ENCODE measurements at places on chromosomes 7 and 10.

DNA sequence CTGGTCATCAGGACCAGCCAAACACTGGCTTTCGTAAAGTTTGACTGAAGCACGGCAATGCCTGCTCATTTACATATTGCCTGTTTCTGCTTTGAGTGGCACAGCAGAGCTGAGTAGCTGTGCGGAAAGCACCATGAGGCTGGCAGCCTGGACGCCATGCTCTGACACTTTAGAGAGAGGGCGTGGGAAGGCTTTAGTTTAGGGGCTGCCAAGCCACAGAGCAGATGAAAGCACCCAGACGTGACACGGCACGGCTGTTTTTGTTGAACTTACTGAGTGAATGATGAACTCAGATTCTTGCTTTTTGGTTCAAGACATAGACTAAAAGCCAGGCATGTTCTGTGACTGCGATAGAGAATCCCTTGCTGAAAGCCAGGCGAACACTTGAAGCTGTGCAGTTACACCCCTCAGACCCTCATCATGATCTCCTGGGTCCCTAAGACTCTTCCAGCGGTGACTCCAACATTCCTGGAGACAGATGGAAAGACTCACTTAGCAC, 182.1 kb downstream of the ZMYND11 start:
- no peaks in the 10 kb centered on the region for H3K4me1 ChIP-seq
- H3K36me3 ChIP-seq = no peaks in the 10 kb centered on the region
- no peaks in the 10 kb centered on the region for H3K27me3 ChIP-seq
- H3K4me3 ChIP-seq = no peak overlapping the region

GRCh38 chr7:132980402-132980801, 101.5 kb downstream of the CHCHD3 start:
- H3K4me1 ChIP-seq = no peaks in the 10 kb centered on the region
- no peaks in the 10 kb centered on the region for H3K27me3 ChIP-seq
- no peak overlapping the region for H3K4me3 ChIP-seq
- H3K36me3 ChIP-seq = no peaks in the 10 kb centered on the region
- DNase-seq = no peak

GRCh38 chr10:118003126-118003525, 43.6 kb downstream of the RAB11FIP2 start:
- H3K4me1 ChIP-seq = no peaks in the 10 kb centered on the region
- no peaks in the 10 kb centered on the region for H3K27me3 ChIP-seq
- H3K4me3 ChIP-seq = no peak overlapping the region
- H3K36me3 ChIP-seq = no peaks in the 10 kb centered on the region

GRCh38 chr7:1249731-1250130, 17.1 kb downstream of the UNCX start:
- peaks cover 27% of the 10 kb centered on the region for H3K27me3 ChIP-seq
- peaks cover 8% of the 10 kb centered on the region for H3K4me1 ChIP-seq
- no peak overlapping the region for H3K4me3 ChIP-seq

- H3K4me3 ChIP-seq = no peak overlapping the region
- DNase-seq = peak; percentile 73
- no peaks in the 10 kb centered on the region for H3K27me3 ChIP-seq
- peak overlapping the region; percentile 83 for H3K27ac ChIP-seq
- H3K36me3 ChIP-seq = no peaks in the 10 kb centered on the region
These were observed 3.0 kb downstream of the AFAP1L2 start for GRCh38 chr10:114401195-114401791.

DNA sequence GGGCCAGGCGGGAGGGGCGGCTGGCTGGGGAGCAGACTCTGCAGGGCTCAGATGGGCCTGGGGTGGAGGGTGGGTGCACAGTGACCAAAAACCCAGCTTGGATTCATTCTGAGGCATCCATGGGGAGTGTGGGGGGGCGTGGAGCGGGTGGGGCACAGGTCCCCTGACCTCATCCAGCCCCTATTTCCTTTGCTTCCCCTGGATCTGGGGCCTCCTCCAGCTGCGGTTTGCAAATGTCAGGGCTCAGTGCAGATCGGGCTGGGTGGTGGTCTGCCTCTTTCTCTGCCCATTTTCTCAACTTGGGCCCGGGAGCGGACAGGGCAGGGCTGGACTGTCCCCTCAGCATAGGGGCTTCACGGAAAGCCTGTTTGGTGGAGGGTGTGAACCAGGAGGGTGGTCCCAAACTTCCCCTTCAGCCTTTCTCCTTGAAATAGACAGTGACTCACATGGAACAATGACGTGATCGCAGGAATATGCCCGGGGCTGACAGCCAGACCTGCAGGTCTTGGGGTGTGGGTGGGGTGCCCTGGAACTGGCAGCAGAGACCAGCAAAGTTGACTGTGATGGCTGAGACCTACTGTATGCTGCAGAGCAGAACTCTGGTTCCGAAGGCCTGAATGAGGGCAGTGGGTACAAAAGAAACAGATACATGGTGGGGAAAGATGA, 72.9 kb upstream of the PODXL start:
- DNase-seq = no peak
- H3K4me1 ChIP-seq = no peaks in the 10 kb centered on the region
- H3K27me3 ChIP-seq = no peaks in the 10 kb centered on the region
- H3K27ac ChIP-seq = no peak overlapping the region
- H3K36me3 ChIP-seq = no peaks in the 10 kb centered on the region

DNA sequence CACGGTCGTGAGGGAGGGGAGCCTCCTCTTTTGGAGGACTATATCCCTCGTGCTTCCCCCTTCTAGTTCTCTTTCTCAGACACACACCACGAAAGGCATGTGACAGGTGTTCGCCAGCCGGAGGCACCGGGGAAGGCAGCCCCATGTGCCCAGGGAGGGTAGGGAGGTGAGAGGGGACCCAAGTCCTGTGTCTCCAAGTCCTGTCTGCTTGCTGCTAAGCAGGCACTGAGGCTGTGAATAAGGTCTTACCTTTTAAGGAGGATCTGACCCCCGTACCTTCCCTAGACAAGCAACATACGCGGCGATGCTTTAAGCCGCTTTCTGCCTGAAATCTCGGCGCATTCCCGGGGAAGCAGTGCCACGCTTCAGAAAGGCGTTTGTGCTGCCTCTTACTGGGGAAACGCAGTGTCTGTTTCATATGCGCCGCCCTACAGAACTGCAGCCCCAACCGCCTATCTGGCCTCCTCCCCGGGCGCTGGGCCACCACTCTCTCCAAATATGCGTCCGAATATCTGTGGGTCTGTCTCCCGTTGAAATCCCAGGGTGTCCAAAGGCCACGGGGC, 770 bp downstream of the PLXNA4 start:
- H3K4me3 ChIP-seq = peak overlapping the region; percentile 77
- H3K36me3 ChIP-seq = no peaks in the 10 kb centered on the region
- no peak for DNase-seq
- no peaks in the 10 kb centered on the region for H3K4me1 ChIP-seq
- H3K27ac ChIP-seq = no peak overlapping the region
- peaks cover 55% of the 10 kb centered on the region for H3K27me3 ChIP-seq

DNA sequence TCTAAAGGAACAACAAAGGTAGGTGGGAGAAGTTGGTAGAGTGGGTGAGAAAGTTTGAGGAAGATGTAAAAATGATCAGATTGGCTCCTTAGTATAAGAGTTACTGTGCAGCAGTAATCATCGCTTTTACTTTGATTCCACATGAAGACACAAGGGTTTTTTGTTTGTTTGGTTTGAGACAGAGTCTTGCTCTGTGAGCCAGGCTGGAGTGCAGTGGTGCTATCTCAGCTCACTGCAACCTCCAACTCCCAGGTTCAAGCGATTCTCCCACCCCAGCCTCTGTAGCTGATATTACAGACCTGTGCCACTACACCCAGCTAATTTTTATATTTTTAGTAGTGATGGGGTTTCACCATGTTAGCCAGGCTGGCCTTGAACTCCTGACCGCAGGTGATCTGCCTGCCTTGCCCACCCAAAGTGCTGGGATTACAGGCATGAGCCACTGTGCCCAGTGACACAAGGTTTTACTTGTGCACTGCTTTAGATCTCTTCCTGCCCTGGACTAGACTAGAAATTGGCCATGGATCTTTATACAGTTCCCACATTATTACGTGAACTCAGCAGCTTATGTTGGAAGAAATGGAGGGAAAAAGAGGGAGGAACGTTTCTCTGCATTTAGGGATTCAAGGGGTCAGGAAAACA, 10.7 kb downstream of the LUC7L2 start:
- no peaks in the 10 kb centered on the region for H3K27me3 ChIP-seq
- no peak overlapping the region for H3K27ac ChIP-seq
- DNase-seq = no peak
- no peaks in the 10 kb centered on the region for H3K36me3 ChIP-seq

- H3K4me1 ChIP-seq = no peaks in the 10 kb centered on the region
- H3K4me3 ChIP-seq = no peak overlapping the region
These were observed 228.7 kb downstream of the BAMBI start for GRCh38 chr10:28906011-28906411.

DNA sequence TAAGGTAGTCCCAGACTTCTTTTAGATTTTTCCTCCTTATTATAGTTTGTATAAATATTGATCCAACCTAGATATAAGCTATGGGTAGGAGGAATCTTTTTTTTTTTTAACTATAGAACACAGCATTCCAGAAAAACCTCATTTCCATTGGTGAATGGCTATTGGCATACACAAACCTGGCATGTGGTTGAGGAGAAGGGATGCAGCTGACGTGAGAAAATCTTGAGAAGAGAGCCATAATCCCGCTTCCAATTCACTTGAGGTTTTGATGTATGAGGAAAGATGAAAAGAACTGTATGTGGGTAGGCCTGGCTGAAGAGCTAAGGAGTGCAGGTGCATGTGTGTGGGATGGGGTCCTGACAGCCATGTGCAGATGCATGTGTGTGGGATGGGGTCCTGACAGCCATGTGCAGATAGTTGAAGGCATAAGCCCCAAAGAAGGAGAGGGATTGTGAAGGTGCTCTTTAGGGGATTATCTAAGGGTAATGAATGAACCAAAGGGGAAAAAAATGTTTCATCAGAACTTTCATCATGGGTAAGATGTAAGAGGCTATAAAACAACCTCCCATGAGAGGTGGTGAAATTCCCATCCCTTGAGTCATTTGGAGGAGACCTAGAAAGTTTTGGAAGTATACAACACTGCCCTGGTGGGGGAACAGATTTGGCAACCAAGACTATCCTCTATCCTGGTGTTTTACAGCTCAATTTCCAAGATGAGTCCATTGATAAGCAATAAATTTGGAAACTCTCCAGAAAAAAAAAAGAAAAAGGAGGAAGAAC, 3.8 kb upstream of the PKD2L1 start:
- H3K4me3 ChIP-seq = no peak overlapping the region
- H3K27ac ChIP-seq = no peak overlapping the region
- H3K27me3 ChIP-seq = no peaks in the 10 kb centered on the region
- no peaks in the 10 kb centered on the region for H3K4me1 ChIP-seq
- H3K36me3 ChIP-seq = no peaks in the 10 kb centered on the region
- DNase-seq = no peak

DNA sequence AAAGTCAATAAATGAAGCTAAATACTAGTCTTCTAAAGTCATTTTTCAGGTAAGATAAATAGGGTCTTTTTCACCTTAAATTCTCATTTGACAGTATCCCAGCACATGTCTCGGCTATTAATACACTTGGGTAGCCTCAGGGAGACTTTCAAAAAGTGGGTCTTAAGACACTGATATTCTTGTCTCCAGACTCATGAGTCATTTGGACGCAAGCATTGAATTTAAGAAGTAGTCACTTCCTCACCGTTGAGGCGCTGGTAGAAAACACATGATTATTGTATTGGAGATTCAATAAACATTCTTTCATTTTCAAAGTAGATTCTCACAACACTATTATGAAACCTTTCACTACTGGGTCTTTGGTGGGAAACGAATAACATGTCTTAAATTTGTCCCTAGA, 108.9 kb upstream of the SP8 start:
- no peaks in the 10 kb centered on the region for H3K36me3 ChIP-seq
- no peaks in the 10 kb centered on the region for H3K4me1 ChIP-seq
- no peak overlapping the region for H3K4me3 ChIP-seq

DNA sequence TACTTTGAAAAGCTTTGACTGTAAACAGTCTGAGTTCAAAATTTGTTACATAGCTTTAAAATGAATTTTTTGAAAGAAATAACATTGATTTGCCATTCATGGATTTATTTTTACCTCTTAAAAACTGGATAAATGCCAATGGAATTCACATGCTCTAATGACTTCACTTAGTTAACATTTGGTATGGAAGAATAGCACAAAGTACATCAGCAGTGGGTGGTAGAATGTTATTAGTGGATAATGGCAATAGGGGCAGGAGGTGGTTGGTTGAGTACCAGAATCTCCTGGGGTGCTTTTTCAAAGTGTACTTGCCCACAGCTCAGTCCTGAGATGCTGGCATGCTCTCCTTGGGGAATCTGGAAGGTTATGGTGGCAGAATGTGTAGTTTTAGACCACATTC, 4.7 kb downstream of the PPP1R9A start:
- no peak overlapping the region for H3K4me3 ChIP-seq
- H3K36me3 ChIP-seq = no peaks in the 10 kb centered on the region
- H3K27ac ChIP-seq = no peak overlapping the region
- no peaks in the 10 kb centered on the region for H3K27me3 ChIP-seq
- DNase-seq = no peak

GRCh38 chr7:68892236-68892635, 706.0 kb upstream of the AUTS2 start:
- no peak for DNase-seq
- no peak overlapping the region for H3K27ac ChIP-seq
- no peaks in the 10 kb centered on the region for H3K4me1 ChIP-seq
- no peaks in the 10 kb centered on the region for H3K36me3 ChIP-seq

GRCh38 chr10:7649673-7650300, 17.0 kb downstream of the ITIH5 start:
- no peaks in the 10 kb centered on the region for H3K4me1 ChIP-seq
- no peak for DNase-seq
- no peak overlapping the region for H3K4me3 ChIP-seq
- H3K27ac ChIP-seq = no peak overlapping the region
- no peaks in the 10 kb centered on the region for H3K27me3 ChIP-seq

DNA sequence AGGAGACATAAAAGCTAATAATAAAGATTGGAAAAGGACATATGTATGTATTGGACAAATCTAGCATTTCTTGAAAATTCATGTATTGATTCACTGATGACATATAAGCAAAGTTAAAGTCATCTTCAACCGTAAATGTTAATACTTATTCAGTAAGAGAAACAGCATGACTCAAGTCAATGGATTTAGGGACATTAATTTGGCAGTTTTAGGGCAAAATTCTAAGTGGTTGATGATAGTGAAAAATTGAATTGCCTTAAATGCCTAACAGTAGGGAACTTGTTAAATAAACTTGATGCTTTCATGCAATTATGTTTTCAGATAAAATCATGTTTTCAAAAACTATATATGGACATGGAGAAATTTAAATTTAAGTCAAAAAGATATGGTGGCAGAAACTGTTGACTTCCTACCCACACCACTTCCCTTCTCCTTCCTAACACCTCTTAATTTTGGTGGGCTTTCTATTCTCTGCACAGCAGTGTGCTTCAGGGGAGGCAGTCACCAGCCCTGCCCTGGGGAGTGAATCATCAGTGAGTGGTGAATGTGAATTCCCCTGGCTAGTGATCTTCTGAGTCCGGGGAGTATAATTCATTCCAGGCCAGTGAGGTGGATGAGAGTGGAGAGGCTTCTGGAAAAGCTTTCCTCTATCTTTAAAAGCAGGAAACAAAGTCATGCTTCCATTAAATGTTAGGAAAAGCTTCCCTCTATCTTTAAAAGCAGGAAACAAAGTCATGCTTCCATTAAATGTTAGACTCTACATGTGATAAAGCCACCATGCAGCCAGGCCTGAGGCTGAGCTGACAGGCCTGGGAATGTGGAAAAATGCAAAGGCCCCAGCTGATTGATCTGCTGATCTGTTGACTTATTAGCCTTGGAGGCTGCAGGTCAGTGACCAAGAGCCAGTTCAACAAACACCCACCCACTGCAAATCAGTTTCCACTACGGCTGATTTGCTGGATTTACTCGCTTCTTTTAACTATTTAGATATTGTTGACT, 25.2 kb upstream of the ITGB1 start:
- no peaks in the 10 kb centered on the region for H3K36me3 ChIP-seq
- DNase-seq = no peak
- H3K27ac ChIP-seq = peak overlapping the region; percentile 3
- no peaks in the 10 kb centered on the region for H3K27me3 ChIP-seq

- no peak overlapping the region for H3K4me3 ChIP-seq
- H3K27ac ChIP-seq = peak overlapping the region; percentile 87
- no peaks in the 10 kb centered on the region for H3K27me3 ChIP-seq
- peaks cover 8% of the 10 kb centered on the region for H3K4me1 ChIP-seq
- no peak for DNase-seq
These were observed 111.0 kb downstream of the TCF7L2 start for GRCh38 chr10:113061054-113061430.
